ENCODE measurements at places on chromosomes 6 and 20.

DNA sequence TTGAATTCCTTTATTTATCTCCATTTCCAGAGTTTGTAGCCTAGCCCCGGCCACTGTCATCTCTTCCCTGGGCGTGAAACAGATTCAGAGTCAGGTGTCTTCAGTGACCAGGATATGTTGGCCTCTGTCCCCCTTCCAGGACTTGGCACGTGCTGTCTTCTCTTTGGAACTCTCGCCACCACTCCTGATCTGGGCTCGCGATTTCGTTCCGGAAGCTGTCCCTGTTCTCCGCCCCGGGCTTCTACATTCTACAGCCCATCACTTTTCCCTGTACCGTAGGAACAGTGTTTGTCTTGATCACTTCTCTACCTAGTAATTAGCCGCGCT, 739 bp downstream of the GSS start:
- peak; percentile 55 for DNase-seq

DNA sequence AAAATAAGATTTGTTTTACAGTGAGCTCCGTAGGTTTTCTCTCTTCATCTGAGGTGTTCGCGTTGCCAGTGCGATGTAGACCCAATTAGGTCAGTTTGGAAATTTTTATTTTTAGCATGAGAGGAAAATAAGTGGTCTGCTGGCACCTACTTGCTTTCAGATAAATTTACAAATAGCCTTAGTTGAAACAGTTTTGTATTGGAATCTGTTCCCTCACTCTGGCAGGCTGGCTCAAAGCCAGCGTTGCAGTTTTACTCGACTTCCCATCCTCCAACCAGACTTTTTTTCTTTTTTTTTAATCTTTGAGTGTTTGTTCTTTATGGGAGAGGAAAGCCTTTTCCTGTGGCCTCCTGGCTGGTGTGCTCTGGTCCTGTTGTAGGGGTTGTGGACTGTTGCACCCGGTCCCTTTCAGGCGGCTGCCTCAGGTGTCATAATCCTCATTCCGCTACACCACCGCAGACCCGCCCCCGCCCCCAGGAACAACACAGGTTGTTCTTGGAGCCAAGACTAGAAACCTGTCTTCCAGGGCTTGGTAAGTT, 46.7 kb downstream of the TIAM2 start:
- DNase-seq = peak; percentile 39

GRCh38 chr6:134049176-134049575, 3.2 kb downstream of the SLC2A12 start:
- DNase-seq = no peak

DNA sequence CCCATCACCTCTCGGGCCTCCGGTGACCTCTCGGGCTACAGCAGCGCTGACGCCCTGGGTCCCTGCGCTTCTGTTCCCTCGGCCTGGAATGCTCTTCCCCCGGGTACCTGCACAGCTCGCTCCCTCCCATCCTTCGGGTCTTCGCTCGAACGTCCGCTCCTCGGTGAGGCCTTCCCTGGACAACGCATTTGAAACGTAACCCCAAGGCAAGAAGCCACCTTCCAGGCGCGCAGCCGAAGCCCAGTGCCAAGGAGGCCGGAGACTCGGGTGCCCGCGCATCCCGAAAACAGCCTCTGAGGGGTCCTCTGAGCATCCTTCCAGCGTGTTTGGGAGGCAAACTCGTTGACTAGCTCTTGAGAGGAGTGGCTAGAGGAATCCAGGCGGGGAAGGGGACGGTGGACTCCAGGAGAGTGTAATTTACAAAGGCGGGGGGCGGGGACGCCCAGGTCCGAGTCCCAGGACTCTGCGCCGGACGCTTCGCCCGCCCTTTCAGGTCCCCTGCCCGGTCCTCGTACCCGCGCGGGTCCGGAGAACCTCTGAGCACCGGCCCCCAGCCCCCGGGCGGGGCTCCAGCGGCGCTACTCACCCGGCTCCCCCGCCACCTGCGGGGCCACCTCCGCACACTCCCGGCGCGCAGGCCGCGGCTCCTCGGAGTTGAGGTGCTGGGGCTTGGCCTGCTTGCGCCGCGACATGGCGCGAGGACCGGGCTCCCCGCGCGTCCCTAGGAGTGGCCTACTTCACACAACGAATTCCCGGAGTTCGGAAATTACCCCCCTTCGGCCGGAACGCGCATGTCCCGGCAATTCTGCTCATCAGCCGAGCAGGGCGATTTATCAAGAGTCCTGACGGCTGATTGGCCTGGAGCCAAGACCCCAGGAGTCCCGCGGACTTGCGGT, 86.8 kb downstream of the ZFP64 start:
- peak; percentile 37 for DNase-seq

- DNase-seq = no peak
Observed at GRCh38 chr6:113610377-113610988, 246.7 kb upstream of the MARCKS start.

GRCh38 chr20:16158090-16158975, 414.9 kb downstream of the KIF16B start:
- DNase-seq = no peak

DNA sequence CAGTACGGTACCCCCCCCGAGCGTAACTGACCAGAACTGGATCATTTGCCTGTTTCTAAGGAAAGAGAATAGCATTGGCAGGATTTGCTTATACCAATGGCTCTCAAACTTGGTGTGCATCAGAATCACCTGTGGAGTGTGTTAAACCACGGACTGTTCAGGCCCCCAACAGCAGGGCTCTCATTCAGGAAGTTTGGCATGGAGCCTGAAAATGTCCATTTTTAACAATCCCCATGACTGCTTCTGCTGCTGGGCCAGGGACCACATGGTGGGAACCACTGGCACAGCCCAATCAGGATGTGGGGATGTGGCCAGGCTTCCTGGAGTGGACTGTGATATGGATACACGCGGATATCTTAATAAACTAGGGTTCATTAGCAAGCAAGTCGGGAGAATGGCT, 53.9 kb downstream of the GTF2H5 start:
- no peak for DNase-seq

DNA sequence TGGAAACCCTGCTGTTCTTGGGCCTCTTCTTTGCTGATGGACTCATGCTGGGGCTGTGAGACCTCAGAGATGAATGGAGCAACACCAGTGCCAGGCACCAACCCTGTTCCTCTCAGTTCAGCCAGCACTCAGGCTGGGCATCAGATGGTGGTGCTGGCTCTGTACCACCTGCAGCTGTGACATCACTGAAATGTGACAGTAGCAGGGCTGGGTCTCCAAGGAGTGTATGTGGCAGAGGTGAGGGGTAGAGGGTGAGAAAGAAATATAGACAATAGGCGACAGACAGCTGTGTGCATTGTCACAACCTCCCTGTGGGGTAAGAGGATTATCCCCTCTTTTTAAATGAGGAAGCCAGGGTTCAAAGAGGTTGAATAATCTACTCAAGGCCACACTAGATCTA, at the start of gene TP53TG5:
TSS of gene TP53TG5 (minus strand) at position 135 of the 400 bp plus-strand sequence. CDS start at position 46, 89 bp downstream.
- no peak for DNase-seq

GRCh38 chr6:3423439-3424184, 33.2 kb downstream of the SLC22A23 start:
- DNase-seq = no peak

DNA sequence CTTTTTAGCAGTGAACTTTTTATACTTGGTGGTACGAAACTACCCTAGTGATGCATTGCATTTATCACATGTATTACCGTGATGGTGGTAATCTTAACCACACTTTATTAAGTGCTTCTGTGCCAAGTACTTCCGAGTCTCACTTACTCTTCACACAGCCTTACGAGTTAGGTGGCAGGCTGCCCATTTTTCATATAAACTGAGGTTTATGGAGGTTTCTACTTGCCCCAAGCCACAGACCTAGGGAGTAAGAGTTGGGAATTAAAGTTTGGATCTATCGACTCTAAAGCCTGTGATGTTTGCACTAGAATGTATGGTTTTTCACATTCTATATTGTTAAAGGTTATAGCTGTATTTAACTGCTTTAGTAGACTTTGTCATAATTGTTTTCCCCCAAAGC, 5.5 kb upstream of the PABPC1L start:
- no peak for DNase-seq

- DNase-seq = no peak
Observed at GRCh38 chr6:1387876-1388629, 1.3 kb upstream of the FOXF2 start.

GRCh38 chr6:166465671-166466087, 82.9 kb upstream of the MPC1 start:
- DNase-seq = peak; percentile 61

GRCh38 chr6:33967966-33968724, 164.3 kb upstream of the MLN start:
- DNase-seq = peak; percentile 6

DNA sequence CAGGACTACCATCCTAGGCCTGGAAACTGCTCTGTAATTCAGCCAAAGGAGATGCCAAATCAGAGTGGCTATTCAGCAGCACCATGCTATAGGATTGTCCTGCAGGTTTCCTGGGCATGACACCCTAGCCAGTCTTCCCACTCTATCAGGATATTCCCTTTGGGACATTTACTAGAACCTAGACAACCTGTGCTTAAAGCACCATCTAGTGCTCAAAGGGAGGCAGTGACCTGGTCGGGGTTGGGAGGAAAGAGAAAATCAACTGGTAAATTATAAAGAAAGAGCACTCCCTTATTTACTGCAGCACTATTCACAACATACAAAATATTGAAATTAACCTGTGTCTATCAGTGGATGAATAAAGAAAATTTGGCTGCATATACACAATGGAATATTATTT, 67.2 kb upstream of the SMLR1 start:
- peak; percentile 52 for DNase-seq

GRCh38 chr20:14633507-14633906, 296.1 kb upstream of the FLRT3 start:
- DNase-seq = peak; percentile 10

DNA sequence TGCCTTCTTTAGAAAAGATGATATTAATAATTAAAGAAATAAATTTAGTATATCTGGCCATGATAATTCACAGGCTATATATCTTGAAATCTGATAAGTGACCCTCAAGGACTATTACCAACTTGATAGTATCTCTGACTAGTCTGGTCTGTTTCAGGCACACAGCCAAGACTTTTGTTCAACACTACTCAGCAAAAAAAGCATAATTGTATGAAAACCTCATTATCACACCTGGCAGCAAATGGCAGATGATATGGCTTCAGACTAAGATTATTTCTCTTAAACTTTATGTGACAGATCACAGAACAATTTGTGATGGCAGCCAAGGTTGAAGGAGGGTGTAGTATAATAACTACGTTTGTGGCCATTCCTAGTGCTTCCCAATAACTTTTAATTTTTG, 114.7 kb downstream of the RWDD2A start:
- no peak for DNase-seq

GRCh38 chr6:66675906-66676305, 968.9 kb upstream of the EYS start:
- DNase-seq = no peak

DNA sequence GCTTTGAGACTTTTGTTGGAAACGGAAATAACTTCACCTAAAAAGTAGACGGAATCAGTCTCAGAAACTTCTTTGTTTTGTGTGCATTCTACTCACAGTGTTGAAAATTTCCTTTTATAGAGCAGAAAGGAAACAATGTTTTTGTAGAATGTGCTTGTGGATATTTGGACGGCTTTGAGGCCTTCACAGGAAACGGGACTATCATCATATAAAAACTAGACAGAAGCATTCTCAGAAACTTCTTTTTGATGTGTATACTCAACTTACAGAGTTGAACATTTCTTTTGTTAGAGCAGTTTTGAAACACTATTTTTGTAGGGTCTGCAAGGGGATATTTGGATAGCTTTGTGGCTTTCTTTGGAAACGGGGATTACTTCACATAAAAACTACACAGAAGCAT, 627.5 kb upstream of the ZNF337 start:
- no peak for DNase-seq

GRCh38 chr6:27812805-27813492, 99.2 kb downstream of the OR2B2 start:
- DNase-seq = no peak

DNA sequence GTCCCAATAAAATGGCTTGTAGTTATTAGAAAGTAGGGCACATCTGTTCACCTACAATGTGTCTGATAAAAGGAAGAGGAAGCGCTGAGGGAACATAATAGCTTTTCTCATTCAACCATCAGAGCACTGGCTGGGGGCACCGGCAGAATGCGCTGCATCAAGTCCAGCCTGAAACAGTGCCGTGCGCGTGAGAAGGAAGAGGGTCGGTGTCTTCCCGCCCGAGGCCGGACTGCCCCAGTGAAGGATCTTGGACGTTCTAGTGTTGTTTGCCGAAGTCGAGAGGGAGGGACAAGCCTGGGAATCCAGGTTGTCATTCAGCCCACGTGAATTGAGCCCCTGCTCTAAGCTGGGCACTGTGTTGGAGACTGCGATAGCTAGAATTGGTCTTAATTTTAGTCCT, 61.7 kb upstream of the MPC1 start:
- no peak for DNase-seq

GRCh38 chr6:42095094-42095493, 44.8 kb downstream of the TAF8 start:
- DNase-seq = no peak

GRCh38 chr20:54654450-54654849, 179.1 kb downstream of the DOK5 start:
- DNase-seq = no peak

GRCh38 chr20:23456409-23456808, 3.7 kb upstream of the CST11 start:
- DNase-seq = no peak

- peak; percentile 96 for DNase-seq
Observed at GRCh38 chr20:23270382-23270911, 80.1 kb upstream of the NXT1 start.

DNA sequence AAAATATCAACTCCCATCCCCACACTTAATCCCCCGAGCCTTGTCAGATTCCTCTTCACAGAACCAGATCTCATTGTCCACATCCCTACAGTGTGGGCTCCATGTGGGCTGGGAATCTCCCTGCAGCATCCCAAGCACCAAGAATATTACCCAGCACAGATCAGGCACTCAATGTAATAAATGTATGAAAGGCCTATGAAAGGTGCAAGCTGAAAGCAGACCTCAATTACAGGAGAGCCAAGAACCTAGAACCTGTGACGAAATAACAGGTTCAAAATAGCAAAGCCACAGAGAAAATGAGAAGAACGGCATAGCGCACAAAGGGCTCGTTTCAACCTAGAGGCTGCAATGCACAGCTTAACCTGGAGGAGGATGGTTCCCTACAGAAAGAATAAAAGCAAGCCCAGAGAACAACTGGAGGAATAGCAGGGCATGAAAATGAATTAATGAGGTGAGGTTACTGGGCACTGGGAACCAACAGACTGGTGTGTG, 3.1 kb downstream of the SLC23A2 start:
- no peak for DNase-seq

DNA sequence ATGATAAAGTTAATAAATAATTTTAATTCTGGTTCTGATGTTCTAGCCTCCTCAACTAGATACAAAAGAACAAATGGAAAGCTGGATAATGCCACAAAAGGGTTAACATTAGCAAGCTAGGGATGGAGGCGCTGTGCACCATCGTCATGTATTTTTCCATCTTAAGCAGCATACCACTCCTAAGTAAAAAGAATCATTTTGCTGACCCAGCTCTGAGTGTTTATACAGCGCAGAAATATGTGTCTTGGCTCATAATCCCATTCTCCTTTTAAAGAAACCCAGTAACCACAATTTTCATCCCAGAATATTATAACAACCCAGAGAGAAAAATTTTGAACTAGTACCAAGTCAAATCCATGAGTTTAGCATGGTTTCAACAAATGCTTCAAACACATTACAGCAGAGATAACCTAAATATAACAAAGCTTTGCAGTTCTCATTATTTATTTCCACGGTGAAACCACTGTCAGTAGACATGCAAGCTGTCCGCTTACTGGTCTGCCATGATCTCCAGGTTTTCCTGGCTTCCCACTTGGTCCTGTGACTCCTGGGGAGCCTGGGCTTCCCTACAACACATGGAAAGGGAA, 111.1 kb downstream of the COL12A1 start:
- peak; percentile 77 for DNase-seq
